Cerebellum (tissue), 4 donors: ENCODE measurements at places on chromosomes 2 and 18. TPM values are rescaled to one million over a fixed set of nuclear protein-coding genes. Genes with fewer than 3 reads are reported as not detected.

- DNase-seq: no peak
These were observed 25.5 kb upstream of the KCNG2 start for GRCh38 chr18:79772108-79772864.

DNA sequence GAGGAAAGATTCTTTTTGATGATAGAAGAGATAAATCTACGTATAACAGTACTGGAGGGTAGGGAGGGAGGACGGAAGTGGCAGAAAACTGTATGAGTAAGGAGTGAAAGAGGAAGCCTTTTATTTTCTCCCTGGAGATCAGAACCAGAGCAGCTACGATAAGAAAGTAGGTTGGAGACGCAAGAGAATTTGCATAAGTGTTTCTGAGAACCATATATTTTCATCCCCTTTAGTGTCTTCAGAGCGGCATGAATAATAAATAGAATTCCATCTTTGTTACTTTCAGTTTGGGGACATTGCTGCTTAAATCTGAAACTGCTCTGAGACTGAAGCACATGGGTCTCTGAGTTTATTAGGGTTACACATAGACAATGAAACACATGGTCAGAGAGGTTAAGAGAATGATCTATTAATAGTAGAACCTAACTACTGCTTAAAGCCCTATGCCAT, 230.2 kb upstream of the TNP1 start:
- no peak for DNase-seq

- DNase-seq: no peak
These were observed 125.0 kb upstream of the CD226 start for GRCh38 chr18:70072678-70073077.

GRCh38 chr18:68764016-68764415, 33.9 kb upstream of the CCDC102B start:
- no peak for DNase-seq

DNA sequence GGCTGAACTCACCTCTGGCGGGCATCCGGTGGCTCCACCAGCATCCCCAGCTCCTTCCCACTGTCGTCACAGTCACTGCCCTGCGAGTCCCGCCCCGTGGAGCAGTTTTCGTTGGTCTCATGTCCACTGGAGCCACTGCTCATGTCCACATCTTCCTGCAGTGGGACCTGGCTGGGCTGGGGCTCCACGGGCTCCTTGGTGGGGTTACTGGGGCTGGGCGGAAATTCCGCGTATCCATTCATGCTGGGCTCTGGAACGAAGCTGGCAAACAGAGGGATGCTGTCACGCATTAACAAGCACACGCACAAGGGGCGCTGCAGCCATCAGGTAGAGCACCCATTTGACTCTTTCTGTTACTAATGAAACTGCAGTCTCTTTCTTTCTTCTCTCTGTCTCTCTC, 10.7 kb downstream of the PER2 start:
- DNase-seq: no peak

PTPN4 gene
- 78.5 TPM for total RNA-seq

LYPD6 gene
- total RNA-seq: 7.5 TPM

TMEM17 gene
- total RNA-seq: 2.6 TPM

REG3A gene
- total RNA-seq: 0.45 TPM

BCL2 gene
- 33.4 TPM for total RNA-seq

CXCR1 gene
- not detected for total RNA-seq

ZNF892 gene
- total RNA-seq: 30.4 TPM
